ENCODE measurements at places on chromosomes 13 and 19. TPM values are rescaled to one million over a fixed set of nuclear protein-coding genes. Genes with fewer than 3 reads are reported as not detected.

GRCh38 chr13:27470075-27470820, 19.9 kb upstream of the MTIF3 start:
- no peak for DNase-seq

DNA sequence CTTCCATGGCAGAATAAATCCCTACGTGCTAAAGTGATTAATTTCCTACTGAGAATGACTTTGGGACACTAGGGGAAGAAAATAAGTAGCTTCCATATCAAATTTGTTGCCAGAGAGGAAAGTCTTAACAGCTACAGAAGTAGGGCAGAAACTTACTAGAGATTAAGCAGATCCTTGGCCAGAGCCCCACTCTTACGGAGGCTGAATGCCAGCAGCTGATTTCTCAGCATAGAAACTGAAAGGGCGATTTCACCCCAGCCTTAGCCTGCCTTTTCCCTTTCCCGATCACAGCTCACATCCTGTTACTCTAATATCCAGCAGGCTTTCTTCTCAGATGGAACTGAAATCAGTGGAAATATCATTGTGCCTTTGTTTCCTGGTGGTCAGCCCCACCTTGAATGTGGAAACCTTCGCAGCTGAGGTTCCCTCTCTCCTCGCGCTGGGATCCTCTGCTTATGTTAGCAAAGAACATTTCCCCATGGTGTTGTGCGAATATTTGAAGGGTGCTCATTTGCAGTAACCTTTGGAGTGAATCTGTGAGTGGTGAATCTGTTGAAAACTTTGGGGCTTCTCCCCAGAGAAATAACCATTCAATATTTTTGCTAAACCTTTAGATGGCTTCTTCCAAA, 8.4 kb downstream of the FAM124A start:
- peak; percentile 78 for DNase-seq

DNA sequence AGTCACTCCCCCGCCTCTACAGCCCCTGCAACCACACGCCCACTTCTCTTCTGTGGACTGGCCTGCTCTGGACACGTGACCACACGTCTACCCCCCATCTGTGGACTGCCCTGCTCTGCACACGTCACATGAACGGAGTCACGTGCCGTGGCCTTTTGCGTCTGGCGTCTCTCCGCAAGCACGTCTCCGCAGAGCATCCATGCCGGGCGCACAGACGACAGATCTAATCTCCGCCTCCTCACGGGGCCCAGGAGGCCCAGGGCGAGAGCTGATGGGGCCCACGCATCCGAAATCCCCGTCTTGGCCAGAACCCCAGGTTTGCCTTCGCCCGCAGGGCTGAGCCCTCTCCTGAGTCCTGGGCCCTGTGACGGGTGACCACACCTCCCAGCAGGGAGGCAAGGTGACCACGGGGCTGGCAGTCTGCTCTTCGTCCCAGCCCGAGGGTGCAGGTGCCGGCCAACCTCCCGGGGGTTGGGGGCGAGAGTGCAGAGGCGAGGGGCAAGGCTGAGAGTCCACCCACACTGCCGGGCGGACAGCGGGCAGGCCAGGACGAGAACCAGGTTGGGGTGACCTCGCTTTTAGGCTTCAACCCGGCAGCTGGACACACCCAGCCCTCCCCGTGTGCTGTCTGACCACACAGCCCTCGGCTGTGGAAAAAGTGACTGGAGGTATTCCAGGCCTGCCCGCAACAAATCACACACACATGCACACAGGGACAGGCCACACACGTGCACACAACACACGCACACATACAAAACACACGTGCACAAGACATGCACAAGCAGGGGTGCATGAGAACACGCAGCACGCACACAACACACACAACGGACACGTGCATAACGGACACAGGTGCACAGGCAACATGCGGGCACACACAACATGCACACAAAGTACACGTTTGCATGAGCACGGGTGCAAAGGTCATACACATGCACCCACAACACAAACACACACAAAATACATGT, 3.9 kb downstream of the SBNO2 start:
- no peak for DNase-seq

- DNase-seq: no peak
These were observed 113.7 kb downstream of the RFC3 start for GRCh38 chr13:33931397-33932311.

- no peak for DNase-seq
These were observed 72.8 kb upstream of the SPATA13 start for GRCh38 chr13:24087605-24088225.

DNA sequence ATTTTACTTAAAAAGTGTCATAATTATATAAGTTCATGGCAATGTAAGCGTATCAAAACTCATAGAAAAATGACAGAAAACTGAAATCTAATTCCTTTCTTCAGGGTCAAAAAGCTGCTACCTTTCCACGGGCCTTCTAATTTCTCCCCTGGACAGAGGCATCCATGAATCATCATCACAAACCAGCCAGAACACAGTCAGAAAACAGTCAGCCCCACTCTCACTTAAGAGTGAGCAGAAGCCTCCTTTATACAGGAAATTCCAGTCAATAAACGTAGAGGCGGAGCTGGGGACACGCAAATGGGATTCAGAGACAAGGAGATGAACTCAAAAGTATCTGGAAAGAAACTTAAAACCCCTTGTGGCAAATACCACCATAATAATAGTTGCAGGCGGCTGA, 54.2 kb upstream of the ABCC4 start:
- DNase-seq: no peak

GRCh38 chr19:4593409-4593851, 33.9 kb upstream of the SEMA6B start:
- no peak for DNase-seq

GRCh38 chr13:37546087-37546486, 52.5 kb downstream of the POSTN start:
- no peak for DNase-seq

- DNase-seq: no peak
These were observed 449.8 kb downstream of the FGF9 start for GRCh38 chr13:22120646-22121045.

- DNase-seq: no peak
These were observed 99.0 kb upstream of the TNFSF11 start for GRCh38 chr13:42474954-42475353.

GRCh38 chr19:10636304-10636972, 11.1 kb downstream of the SLC44A2 start:
- no peak for DNase-seq

GRCh38 chr13:36258831-36259230, 38.8 kb downstream of the CCDC169 start:
- DNase-seq: no peak

- no peak for DNase-seq
These were observed 22.8 kb downstream of the DCLK1 start for GRCh38 chr13:36108342-36108741.

- no peak for DNase-seq
These were observed 204.5 kb downstream of the PDS5B start for GRCh38 chr13:32790731-32791130.

- DNase-seq: no peak
These were observed 1.0 kb downstream of the MBOAT7 start for GRCh38 chr19:54188215-54188871.

DNA sequence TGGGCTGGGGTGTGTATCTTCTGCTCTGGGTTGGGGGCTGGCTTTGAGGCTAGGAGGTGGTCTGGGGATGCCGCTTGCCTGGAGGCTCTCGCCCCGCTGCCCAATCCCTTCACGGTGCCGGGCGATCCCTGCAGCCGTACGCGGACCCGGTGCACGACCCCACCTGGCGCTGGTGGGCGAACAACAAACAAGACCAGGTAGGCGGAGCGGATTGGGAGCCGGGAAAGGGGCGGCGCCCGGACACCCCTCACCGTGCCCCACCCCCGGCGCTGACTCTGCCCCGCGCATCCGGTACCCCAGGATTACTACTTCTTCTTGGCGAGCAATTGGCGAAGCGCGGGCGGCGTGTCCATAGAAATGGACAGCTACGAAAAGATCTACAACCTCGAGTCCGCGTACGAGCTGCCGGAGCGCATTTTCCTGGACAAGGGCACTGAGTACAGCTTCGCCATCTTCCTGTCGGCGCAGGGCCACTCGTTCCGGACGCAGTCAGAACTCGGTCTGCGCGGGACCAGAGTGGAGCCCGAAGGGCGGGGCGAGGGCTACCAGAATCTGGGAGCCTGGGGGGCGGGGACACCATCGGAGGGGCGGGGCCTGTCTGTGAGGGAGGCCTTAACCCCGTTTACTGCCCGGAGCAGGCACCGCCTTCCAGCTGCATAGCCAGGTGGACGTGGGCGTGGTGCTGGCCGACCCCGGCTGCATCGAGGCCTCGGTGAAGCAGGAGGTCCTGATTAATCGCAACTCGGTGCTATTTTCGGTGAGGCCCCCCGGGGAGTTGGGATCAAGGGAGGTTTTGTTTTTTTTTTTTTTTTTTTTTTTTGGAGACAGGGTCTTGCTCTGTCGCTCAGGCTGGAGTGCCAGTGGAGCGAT, 12.1 kb upstream of the PSMD8 start:
- DNase-seq: peak; percentile 91

Gene RXFP2
- total RNA-seq: not detected

Gene COL4A2
- 384 TPM for total RNA-seq

Gene CACNG8
- total RNA-seq: 0.29 TPM

Gene ZNF525
- total RNA-seq: 5.9 TPM

Gene FARP1
- 23.7 TPM for total RNA-seq

Gene HPN
- total RNA-seq: 5.6 TPM

Gene FLT3
- total RNA-seq: 0.12 TPM

Gene TEX29
- 0.41 TPM for total RNA-seq
